ENCODE measurements at places on chromosomes 2 and 18.

DNA sequence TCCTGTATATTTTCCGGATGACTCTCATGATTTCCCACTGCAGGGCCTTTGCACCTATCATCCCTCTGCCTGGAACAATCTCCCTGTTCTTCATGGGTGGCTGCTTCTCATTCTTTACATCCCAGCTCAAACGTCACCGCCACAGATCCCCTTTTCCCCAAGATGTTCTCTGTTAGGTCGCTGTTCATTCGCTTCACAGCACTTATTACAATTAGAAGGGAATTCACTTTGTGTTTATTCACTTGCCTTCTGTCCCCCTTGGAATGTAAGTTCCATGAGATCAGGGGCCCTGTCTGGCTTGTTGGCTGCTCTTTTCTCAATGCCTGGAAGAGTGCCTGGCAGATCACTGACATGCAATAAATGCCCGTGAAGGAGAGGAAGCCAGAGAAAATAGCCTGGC, 106.7 kb downstream of the FOXI3 start:
- DNase-seq: no peak

DNA sequence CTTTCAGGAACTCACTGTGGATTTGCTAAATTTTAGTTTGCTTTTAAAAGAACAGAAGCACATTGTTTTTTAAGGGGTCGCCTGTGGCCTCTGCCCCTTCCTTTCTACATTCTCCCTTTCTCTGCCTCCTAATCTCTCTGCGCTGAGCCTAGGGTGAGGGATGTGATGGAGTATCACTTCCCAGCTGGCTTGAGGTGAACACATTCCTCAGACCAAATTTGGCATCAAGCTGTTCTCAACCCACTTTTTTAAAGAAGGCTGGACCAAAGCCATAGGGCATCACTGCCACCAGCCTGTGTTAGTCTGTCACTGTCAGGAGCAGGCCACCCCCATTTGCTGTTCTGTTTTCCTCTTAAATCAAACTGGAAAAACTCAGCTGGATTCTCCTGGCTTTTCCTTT, 27.4 kb downstream of the EIF4E2 start:
- no peak for DNase-seq

DNA sequence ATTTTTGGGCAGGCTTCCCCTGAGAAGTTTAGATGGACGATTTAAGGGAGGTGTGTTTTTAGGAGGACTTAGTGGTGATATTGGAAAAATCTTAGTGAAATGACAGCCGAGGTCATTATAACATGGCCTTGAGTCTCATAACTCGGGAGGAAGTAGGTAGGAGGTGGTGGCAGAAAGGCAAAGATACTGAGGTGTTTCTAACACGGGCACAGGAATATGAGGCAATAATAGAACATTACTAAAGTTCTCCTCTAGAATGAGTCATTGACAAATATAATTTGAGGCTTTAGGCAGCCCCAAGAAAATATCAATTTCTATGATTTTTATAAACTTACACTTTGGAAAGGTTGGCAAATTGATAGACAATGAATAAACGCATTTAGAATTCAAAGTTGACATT, 146.1 kb upstream of the ZEB2 start:
- DNase-seq: no peak

GRCh38 chr2:240731178-240731545, 39.5 kb downstream of the AQP12A start:
- DNase-seq: no peak

GRCh38 chr2:203721781-203722300, 15.4 kb downstream of the CD28 start:
- no peak for DNase-seq

- no peak for DNase-seq
Measured at GRCh38 chr2:64931246-64932115, 57.7 kb upstream of the SLC1A4 start.

DNA sequence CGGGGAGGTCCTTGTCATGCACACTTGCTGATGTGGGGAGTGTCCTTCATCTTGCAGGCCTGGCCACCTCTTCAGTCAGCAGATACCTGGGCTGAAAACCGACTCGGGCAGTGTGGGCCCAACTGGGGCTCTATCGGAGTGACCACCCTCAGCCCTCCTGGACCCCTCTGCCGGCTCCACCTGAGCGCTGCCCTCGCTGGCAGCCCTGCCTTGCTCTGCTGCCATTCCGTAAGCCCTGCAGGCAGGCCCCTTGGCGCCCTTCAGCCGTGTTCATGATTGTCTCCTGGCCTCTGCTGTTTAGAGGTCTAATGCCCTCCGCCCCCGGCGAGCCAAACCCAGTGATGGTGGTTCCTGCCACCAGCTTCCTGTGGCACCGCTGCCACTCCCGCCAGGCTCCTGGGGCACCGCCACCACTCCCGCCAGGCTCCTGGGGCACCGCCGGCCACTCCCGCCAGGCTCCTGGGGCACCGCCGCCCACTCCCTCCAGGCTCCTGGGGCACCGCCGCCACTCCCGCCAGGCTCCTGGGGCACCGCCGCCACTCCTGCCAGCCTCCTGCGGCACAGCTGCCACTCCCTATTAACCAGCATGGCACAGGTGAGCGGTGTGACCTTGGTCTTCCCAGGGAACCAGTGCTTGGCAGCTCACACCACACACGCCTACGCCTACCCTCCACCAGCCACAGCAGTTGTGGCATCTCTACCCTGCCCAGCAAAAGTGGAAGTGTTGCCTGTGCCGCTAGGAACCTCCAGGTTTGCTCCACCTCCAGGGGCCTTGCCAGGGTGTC, 15.9 kb downstream of the CAPN10 start:
- DNase-seq: no peak

DNA sequence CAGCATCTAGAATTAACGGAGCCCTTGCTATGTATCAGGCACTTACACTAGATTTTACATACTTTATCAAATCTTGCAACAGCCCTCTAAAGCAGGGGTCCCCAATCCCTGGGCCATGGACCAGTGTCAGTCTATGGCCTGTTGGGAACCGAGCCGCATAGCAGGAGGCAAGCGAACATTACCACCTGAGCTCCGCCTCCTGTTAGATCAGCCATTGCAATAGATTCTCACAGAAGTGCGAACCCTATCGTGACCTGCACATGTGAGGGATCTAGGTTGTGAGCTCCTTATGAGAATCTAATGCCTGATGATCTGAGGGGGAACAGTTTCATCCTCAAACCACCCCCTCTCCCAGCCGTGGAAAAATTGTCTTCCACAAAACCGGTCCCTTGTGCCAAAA, 13.4 kb downstream of the DNAJB2 start:
- no peak for DNase-seq

DNA sequence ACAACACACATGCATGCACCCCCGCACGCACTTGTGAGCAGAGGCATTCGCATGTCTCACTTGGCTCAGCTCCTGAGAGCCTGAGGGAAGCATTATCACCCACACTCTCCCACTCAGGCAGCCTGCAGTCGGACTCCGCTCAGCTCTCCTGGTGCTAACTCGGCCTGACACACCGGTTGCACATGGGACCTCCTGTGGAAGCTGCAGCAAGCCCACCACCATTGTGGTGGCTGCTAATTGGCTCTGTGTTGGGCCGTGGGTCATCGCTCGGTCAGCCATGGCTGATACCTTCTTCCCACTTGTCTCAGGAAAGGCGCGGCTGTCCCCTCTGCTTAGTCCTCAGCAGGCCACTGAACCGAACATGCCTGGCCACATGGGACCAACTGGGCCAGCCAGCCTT, 13.7 kb upstream of the TEX261 start:
- no peak for DNase-seq

GRCh38 chr18:31592506-31593157, 955 bp downstream of the TTR start:
- no peak for DNase-seq

- DNase-seq: no peak
Measured at GRCh38 chr2:218130377-218130776, 4.5 kb downstream of the CXCR2 start.

DNA sequence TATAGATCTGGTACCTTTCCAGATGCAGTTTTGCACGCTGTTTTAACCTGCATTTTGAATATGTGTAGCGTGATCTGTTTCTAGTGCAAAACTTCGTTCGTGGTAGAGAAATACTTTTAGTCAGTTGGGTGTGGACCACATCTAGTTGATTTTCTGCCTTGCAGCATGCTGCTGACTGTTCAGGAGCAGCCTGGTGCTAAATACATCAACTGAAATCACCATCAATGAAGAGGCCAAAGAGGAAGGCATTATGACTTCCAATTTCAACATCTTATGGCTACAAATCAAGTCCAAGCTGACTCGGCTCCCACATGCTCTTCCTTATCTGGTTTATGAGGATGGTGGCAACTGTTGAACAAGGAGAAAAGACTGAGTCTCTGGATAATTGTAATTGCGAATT, 298.5 kb downstream of the ZNF521 start:
- no peak for DNase-seq

- DNase-seq: no peak
Measured at GRCh38 chr2:46032996-46033395, 264.2 kb upstream of the EPAS1 start.

DNA sequence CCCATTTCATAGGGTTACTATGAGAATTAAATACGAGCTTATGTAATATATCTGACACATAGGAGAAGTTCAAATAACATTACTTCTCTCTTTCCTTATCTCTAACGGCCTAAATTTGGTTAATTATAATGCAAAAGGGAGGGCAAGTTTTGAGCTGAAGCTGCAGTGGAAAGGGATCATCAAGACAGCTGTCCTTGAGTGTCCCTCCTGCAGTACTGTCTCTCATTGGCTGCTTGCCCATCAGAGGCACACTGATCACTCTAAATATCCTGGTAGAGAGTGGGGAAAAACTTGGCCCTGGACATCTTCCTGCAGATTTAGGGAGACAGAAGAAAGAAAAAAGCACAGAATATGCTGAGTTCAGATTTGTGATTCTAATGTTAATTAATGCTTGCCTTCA, 186.0 kb downstream of the CAMKMT start:
- no peak for DNase-seq

GRCh38 chr2:120674246-120675170, 61.2 kb upstream of the GLI2 start:
- no peak for DNase-seq

DNA sequence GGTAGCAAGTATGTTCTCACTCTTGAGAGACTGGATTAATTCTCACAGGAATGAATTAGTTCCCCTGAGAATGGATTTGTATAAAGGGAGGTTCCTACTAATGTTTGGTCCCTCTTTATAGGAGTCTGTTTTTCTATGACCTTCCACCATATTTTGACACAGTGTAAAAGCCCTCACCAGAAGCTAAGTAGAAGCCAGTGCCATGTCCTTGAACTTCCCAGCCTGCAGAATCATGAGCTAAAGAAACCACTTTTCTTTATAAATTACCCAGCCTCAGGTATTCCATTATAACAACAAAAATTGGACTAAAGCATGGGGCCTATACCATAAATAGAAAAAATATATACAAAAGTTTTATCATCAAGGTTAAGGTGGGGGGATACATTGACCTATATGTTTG, 227.9 kb upstream of the DTNA start:
- no peak for DNase-seq

DNA sequence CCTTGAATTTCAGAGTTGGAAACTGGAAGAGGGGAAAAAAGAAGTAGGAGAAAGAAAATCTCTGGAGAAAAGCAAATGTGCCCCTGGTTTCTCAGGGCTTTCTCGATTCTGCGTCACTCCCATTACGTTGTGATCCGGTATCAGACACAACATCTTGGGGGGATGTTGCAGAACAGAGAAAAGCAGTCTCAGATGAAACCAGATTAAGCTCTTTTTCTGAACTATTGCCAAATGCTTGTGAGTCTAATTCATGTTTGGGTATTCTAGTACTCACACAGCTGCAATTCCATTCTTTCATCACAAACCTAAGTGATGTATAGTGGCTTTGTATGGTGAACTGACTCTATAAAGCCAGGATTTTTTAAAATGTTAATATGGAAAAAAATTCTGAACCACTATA, 233.2 kb downstream of the TCF4 start:
- DNase-seq: no peak

- DNase-seq: no peak
Measured at GRCh38 chr2:85958731-85959130, 69.9 kb upstream of the ST3GAL5 start.

GRCh38 chr2:240395896-240396622, 39.4 kb upstream of the GPC1 start:
- no peak for DNase-seq

GRCh38 chr2:26952374-26952773, 18.1 kb upstream of the MAPRE3 start:
- no peak for DNase-seq

Measured in kidney epithelial cell (primary cell).